Tongue (tissue), 3 donors: ENCODE measurements at places on chromosomes 16 and 17. TPM values are rescaled to one million over a fixed set of nuclear protein-coding genes. Genes with fewer than 3 reads are reported as not detected.

Gene SKAP1
- 0.41 TPM for total RNA-seq

Gene TBC1D3
- total RNA-seq = not detected

DNA sequence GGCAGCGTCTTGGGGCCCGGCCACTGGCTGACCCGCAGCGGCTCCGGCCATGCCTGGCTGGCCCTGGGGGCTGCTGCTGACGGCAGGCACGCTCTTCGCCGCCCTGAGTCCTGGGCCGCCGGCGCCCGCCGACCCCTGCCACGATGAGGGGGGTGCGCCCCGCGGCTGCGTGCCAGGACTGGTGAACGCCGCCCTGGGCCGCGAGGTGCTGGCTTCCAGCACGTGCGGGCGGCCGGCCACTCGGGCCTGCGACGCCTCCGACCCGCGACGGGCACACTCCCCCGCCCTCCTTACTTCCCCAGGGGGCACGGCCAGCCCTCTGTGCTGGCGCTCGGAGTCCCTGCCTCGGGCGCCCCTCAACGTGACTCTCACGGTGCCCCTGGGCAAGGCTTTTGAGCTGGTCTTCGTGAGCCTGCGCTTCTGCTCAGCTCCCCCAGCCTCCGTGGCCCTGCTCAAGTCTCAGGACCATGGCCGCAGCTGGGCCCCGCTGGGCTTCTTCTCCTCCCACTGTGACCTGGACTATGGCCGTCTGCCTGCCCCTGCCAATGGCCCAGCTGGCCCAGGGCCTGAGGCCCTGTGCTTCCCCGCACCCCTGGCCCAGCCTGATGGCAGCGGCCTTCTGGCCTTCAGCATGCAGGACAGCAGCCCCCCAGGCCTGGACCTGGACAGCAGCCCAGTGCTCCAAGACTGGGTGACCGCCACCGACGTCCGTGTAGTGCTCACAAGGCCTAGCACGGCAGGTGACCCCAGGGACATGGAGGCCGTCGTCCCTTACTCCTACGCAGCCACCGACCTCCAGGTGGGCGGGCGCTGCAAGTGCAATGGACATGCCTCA is 773 bp downstream of the NTN3 start:
- DNase-seq = no peak

GRCh38 chr16:3938471-3938842 is 57.9 kb upstream of the CREBBP start:
- no peak for DNase-seq

- no peak for DNase-seq
These were observed 4.1 kb downstream of the ELMO3 start for GRCh38 chr16:67202956-67203493.

- DNase-seq = no peak
These were observed 49.7 kb downstream of the TUBD1 start for GRCh38 chr17:59842901-59843652.

DNA sequence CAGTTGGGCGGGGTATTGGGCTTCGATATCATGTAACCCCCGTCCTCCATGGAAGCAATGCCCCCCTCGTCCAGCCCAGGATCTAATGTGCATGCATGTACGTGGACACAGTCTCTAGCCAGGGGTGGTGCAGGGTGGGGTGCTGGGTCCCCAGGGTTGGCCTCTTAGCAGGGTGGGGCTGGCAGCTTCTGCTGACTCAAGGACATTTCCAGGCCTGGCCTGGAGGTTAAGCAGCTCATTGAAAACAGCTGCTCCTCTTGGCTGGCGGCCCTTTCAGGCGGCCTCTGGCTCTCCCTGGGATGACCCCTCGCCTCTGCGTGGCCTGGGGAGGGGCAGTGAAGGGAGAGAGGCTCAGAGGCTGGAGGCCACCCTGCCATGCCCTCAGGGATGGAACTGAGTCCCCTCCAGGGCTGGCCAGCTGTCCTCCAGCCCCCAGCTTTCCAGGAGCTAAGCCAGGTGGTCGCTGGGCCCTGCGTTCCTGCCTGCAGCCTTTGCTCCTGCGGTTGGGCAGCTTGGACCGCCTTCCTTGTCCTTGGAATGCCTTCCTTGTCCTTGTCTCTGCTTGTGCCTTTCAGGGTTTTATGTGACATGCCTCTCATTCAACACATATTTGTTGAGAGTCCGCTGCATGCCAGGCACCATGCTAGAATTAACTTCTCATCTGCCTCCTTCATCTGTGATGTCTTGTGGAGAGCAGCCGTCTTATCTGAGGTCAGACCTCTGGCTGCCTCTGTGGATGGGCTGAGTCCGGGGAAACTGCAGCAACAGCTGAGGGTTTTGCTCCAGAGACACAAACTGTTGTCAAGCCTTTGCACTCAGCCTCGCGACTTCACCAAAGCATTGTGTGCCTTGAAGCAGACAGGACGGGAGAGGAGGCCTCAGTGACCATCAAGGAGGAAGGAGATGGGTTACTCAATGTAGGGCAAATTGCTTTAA is 26.6 kb downstream of the MRC2 start:
- peak; percentile 60 for DNase-seq

GRCh38 chr17:48198950-48199541 is 91.5 kb downstream of the SNX11 start:
- DNase-seq = no peak

- DNase-seq = peak; percentile 68
These were observed 1.7 kb downstream of the ARHGAP27 start for GRCh38 chr17:45430738-45431530.

- no peak for DNase-seq
These were observed 11.0 kb upstream of the OSGIN1 start for GRCh38 chr16:83942074-83942473.

Gene MMP2
- 363 TPM for total RNA-seq

Gene LYRM1
- total RNA-seq = 27.6 TPM

Gene HS3ST3B1
- total RNA-seq = 2.3 TPM

DNA sequence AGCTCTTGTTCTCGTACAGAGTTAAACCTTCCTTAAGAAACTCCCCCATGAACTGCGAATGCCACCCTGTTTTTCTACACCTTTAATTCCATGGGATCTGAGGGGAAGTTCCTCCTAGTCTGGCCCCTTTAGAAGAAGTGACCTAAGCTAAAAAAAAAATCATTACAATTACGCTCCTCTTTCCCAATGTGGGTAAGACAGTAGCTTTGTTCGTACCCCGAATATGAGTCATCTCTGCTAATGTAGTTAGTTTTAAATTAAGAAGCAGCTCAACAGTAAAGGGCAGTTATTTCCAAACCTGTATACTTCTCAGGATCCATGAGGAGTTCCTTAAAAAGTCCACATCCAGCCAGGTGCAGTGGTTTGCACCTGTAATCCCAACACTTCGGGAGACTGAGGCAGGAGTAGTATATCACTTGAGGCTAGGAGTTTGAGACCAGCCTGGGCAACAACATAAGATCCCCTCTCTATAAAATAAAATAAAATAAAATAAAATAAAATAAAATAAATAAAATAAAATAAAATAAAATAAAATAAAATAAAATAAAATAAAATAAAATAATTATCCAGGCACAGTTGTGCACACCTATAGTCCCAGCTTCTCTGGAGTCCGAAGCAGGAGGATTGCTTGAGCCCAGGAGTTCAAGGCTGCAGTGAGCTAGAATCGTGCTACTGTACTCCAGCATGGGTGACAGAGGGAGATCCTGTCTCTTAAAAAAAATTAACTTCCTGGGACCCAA is 26.1 kb downstream of the RCVRN start:
- DNase-seq = no peak

Gene WFIKKN1
- not detected for total RNA-seq
